Large intestine (tissue), 12 donors: ENCODE measurements at places on chromosomes 1 and 21.

GRCh38 chr21:29843804-29844203 lies 96.0 kb downstream of the GRIK1 start:
- no peak for DNase-seq

GRCh38 chr1:8169364-8170058 lies 143.4 kb upstream of the ERRFI1 start:
- DNase-seq: peak; percentile 93

- DNase-seq: no peak
Measured at GRCh38 chr1:17904290-17904689, 149.2 kb downstream of the ACTL8 start.

- no peak for DNase-seq
Measured at GRCh38 chr1:67724928-67725560, 40.0 kb downstream of the GADD45A start.

GRCh38 chr1:92902406-92902744 lies 58.9 kb downstream of the DIPK1A start:
- DNase-seq: no peak

GRCh38 chr1:40312238-40313205 lies 4.6 kb downstream of the COL9A2 start:
- DNase-seq: peak; percentile 82

- no peak for DNase-seq
Measured at GRCh38 chr1:56933606-56934005, 32.2 kb downstream of the C8B start.

DNA sequence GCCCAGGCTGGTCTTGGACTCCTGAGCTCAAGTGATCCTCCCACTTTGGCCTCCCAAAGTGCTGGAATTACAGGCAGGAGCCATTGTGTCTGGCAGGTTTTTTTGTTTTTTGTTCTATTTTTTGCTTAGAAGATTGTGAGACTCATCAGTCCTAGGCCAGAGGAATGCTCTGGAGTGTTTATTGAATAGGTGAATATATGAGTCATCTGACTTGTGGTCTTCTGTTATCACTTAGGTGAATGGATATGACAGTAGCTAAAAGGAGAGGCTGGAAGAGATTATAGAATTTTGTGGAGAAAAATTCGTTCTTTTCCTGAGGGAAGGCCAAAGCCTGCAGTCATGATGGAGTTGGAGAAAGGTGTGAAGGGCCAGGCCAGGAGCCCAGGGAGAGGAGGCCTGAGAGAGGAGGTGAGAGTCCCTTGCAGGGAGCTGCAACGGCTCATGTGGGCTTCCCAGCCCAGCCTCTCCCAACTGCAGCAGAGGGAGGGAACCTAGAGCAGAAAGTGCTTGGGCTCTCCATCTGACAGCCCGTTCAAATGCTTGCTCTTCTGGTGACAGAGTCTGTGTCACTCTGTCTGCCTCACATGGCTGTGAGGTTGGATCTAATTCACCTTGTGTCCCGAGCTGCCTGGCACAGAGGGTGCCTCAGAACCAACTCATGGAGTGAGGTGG lies 31.6 kb upstream of the ACOT11 start:
- DNase-seq: no peak

DNA sequence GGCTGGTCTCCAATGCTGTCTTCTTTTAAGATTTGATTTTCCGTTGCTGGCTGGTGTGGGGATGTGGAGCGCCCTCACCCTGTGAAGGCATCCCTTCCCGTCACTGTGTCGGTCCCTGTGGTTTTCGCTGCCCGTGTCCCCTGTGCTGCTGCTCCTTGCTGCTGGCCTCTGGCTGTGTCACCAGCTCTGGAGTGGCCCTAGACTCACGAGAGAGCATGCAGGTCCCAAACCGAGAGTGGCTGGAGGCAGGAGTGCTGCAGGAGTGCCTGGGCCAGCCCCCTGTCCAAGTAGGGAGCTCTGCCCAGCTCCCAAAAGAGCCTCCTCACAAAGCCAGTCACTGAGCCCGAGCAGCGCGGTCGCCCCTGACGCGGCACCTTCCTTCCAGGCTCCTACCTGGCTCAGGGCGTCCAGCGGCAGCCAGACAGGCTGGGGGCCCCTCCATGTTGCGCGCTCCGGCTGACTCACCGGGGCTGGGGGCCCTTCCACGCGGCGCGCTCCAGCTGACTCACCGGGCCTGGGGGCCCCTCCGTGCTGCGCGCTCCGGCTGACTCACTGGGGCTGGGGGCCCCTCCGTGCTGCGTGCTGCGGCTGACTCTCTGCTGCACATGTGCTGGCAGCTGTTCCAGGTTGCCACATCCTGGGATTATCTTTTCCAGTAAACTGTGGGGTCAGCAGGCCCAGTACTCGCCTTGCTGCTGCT lies 106.7 kb upstream of the COL6A1 start:
- DNase-seq: peak; percentile 64

GRCh38 chr1:170619241-170620028 lies 44.5 kb upstream of the PRRX1 start:
- no peak for DNase-seq

DNA sequence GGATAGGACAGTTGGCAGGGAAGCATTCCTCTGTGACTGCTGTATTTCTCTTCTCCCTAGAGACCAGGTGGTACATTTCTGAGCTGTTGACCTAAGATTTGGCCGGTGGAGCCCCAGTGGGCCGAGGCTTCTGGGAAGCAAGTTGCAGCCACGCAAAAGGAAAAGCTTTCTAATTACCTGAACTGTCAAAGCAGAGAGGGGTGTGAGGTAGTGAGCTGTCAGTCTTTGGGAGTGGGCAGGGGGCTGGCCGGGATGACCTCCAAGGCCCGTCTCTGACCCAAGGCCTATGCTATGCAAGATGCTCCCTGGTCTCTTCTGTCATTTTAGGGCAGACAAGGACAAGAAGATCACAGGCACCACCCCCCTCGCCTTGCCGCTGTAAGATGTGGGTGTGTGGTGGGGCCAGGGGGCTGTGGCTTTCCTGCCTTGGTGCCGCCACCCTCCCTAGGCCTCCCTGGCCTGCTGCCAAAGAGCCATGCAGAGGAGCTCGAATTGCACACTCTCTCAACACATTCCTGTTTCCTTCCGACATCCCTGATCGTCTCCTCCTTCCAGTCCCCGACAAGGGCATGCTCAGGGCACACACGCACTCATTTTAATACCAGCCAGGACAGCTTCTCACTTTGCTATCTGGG lies 7.7 kb downstream of the PADI1 start:
- DNase-seq: peak; percentile 80

DNA sequence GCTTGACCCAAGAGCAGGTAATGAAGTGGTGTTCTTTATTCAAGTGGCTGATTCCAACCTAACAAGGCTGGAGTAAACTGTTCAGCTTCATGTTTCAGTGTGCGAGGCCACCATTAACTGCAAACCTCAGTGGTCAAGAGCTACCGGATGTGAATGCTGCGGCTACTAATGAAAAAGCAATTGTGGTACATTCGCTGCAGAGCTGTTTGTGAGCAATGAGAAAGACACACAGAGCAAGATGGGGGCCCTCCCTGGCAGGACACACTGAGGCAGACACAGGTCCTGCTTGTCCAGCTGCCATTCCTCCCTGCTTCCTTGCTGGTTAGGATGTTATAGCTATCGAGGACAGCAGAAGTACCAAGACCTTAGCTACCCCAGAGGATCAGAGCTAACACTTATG lies 26.1 kb downstream of the SYF2 start:
- DNase-seq: no peak

DNA sequence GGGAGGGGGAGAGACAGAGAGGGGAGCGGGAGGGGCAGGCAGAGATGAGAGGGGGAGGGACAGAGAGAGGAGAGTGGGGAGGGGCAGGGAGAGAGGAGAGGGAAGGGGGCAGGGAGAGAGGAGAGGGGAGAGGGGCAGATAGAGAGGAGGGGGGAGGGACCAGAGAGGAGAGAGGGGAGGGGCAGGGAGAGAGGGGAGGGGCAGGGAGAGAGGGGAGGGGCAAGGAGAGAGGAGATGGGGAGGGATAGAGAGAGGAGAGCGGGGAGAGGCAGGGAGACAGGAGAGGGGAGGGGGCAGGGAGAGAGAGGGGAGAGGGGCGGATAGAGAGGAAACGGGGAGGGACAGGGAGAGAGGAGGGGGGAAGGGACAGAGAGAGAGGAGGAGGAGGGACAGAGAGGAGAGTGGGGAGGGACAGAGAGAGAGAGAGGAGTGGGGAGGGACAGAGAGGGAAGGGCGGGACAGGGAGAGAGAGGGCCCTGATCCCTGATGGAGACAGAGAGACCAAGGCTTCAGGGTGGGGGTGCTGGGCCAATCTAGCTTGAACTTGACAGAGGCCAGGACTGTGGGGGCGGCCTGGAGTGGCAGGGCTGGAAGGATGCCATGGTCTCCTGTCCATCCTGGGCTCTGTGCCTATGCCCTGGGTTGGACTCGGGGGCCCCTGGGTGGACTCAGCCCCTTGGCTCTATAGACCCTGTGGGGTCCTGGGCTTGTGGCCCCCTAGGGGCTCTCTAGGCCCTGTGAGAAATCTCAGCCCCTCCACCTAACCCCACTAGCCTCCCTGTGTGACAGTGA lies 43.6 kb downstream of the DMRTB1 start:
- DNase-seq: no peak

- no peak for DNase-seq
Measured at GRCh38 chr1:238153939-238154338, 263.2 kb upstream of the ZP4 start.

GRCh38 chr1:165119086-165119485 lies 237.4 kb downstream of the LMX1A start:
- no peak for DNase-seq

DNA sequence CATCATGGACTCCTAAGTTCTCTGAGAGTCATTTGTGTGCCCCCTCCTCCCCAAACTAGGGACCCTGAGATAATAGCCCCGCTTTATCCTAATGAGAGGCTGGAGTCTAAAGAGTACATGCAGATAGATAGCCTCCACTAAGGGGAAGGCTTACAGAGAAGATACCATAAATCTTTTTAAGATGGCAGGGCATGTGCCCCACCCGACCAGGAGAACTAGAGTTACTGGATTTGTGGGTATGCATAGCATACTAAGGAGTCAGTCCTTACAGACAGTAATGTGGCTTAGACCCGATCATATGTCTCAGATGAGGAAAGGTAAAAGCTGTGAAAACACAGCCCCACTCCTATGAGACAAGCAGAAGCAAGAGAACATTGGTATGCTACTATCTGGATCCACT lies 25.7 kb upstream of the PKN2 start:
- no peak for DNase-seq

- DNase-seq: no peak
Measured at GRCh38 chr1:202728951-202729350, 18.7 kb upstream of the SYT2 start.

DNA sequence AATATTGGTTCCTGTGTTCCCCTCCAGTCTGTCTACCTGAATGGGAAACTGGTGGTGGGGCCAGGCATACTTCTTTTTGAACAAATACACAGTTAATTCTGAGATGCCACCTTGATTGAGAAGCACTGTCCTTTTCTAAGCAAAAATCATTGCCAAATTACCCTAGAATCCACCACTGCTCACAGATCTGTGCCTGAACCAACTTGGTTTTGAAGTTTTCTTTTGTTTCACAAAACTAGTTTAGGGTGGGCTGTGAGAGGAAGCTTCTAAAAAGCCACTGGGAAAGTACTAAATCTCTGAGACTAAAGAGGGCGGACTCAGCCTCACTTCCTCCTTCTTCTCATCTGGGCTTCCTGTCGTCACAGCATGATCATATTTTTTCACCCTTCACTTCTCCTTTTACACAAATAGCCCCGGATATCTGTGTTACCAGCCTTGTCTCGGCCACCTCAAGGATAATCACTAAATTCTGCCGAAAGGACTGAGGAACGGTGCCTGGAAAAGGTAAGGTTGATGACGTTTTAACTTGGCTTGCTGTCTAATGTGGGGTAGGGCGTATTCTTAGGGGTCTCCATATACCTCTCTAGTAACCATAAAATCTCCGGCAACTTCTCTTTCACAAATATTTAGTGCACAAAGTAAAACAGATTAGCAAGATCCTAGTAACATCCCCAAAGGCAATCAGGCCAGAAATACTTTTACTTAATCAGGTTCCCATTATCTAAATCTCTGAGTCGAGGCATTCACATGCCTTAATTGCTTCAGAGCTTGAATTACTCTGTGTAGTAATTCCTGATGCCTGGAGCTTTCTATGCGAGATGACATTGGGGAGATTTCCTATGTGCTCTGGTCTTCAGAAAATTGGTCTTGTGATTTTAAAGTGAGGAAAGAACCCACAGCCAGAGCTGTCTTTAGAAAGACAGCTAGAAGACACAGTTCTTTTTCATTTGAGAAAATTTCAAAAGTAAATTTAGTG lies at the start of gene CD53:
TSS of gene CD53 (plus strand) at position 404 of the 976 bp plus-strand sequence. CDS start 18,261 bp downstream, outside the sequence.
- DNase-seq: peak; percentile 7

DNA sequence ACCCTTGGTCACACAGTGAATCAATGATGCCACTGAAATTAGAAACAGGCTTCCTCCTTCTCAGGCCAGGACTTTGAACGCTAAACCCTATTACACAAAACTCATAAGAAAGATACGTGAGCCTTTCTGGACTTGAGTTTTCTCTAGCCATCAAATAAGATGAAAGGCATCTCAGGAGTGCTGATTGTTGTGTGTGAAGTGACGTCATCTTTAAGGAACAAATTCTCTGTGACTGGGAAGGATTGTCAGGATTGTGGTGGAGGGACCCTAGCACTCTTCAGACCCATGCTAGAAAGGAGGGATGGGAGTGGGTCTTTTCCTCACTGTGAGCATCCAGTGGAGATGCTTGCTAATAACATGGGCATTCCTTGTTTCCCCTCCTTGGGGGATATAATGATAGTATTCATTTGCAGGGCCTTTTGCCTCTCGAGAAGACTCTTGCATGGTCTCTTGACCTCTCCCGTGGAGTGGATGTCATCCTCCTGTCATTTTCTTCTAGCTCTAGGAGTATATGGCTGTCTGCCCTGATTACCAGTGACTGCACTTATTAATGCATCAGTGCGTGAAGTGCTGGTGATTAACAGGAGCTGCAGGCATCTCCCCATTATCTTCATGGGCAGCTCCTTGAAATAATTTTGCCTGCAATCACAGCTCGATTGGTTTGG lies 39.9 kb downstream of the SPATA46 start:
- no peak for DNase-seq

GRCh38 chr1:53506355-53507050 lies 47.3 kb downstream of the DMRTB1 start:
- no peak for DNase-seq

- no peak for DNase-seq
Measured at GRCh38 chr1:71232166-71232763, 151.4 kb upstream of the ZRANB2 start.

- no peak for DNase-seq
Measured at GRCh38 chr1:10075732-10076131, 43.0 kb downstream of the UBE4B start.

GRCh38 chr1:39646232-39647081 lies 7.0 kb upstream of the HEYL start:
- DNase-seq: peak; percentile 42

- no peak for DNase-seq
Measured at GRCh38 chr1:65703853-65704252, 88.8 kb upstream of the PDE4B start.

DNA sequence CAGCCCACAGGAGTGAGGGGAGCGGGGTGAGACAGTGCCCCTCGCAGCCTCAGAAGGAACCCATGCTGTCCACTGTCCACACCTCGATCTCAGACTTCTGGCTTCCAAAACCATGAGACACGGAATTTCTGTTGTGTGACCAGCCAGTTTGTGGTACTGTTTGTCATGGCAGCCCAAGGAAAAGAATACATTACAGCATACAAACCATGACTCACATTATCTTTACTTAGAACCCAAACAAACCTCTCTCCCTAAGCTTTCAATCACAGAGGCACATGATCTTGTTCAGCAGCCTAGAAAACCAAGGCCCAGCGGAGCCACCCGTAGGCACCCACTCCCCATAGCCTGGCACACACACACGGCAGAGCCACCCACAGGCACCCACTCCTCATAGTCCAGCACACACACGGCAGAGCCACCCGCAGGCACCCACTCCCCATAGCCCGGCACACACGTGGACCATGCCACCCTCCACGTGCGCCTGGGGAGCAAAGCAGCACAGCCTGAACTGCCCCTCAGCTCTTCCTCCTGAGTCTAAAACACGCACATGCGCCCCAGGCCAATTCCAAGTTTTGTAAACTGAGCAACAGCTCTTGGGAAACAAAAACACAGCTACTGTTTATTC lies 458 bp upstream of the KRTAP10-4 start:
- no peak for DNase-seq
